IPS DF 19.7 (cell line): ENCODE measurements at places on chromosomes 6 and 20.

GRCh38 chr20:38167851-38168760 lies 3.0 kb upstream of the TGM2 start:
- no peak for DNase-seq

DNA sequence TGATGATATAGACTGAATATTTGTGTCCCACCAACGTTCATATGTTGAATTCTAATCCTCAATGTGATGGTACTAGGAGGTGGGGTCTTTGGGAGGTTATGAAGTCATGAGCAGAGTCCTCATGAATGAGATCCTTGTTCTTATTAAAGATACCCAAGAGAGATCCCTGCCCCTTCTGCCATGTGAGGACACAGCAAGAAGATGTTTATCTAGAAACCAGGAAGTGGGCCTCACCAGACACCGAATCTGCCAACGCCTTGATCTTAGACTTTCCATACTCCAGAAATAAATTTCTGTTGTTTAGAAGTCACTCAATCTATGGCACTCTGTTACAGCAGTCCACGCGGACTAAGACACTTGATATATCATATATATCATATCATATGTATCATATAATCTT lies 67.7 kb upstream of the GCM1 start:
- no peak for DNase-seq

GRCh38 chr6:143160439-143161220 lies 99.9 kb downstream of the AIG1 start:
- DNase-seq = no peak

GRCh38 chr6:110198561-110198960 lies 18.3 kb downstream of the CDC40 start:
- no peak for DNase-seq

GRCh38 chr20:47334022-47334551 lies 22.4 kb downstream of the ZMYND8 start:
- no peak for DNase-seq

- no peak for DNase-seq
Measured at GRCh38 chr6:26404546-26404945, 2.5 kb downstream of the BTN3A1 start.

GRCh38 chr6:165118736-165119135 lies 190.7 kb downstream of the C6orf118 start:
- no peak for DNase-seq

GRCh38 chr6:170225852-170226417 lies 64.9 kb downstream of the DLL1 start:
- DNase-seq = no peak

GRCh38 chr6:134729561-134729960 lies 220.3 kb downstream of the ALDH8A1 start:
- DNase-seq = no peak

GRCh38 chr6:150004101-150004782 lies 21.1 kb downstream of the RAET1L start:
- DNase-seq = no peak

- no peak for DNase-seq
Measured at GRCh38 chr20:13545790-13546189, 92.9 kb downstream of the TASP1 start.

GRCh38 chr6:116011520-116011919 lies 49.2 kb downstream of the FRK start:
- DNase-seq = no peak

DNA sequence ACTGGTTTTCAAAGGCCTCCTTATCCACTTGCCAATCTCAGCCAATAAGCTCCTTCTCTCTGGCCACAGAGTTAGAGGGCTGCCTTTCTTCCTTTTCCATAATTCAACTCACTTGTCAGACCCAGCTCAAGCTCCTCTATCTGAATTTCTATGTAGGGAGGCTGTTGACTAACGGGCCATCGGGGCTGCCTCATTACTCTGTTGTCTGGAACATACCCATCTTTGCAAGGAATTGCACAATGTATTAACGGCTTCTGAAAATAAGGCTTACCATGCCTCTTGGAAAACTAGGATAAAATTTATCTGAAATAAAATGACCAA lies 28.5 kb upstream of the KIF6 start:
- no peak for DNase-seq

- DNase-seq = no peak
Measured at GRCh38 chr20:23412026-23412425, 9.3 kb downstream of the NAPB start.

- DNase-seq = no peak
Measured at GRCh38 chr6:117078624-117079023, 186.7 kb upstream of the VGLL2 start.

GRCh38 chr6:126546541-126547120 lies 206.7 kb downstream of the CENPW start:
- no peak for DNase-seq

- DNase-seq = no peak
Measured at GRCh38 chr6:6395581-6396197, 75.2 kb upstream of the F13A1 start.
